Stimulated activated CD8-positive, alpha-beta memory T cell treated with anti-CD3 and anti-CD28 coated beads, Interleukin-7, amount 100 ng/mL, for 1 hour (primary cell): ENCODE measurements at places on chromosomes 7 and 10.

- no peak for DNase-seq
Observed at GRCh38 chr10:130739757-130740145, 571.8 kb downstream of the TCERG1L start.

- DNase-seq, result no peak
Observed at GRCh38 chr7:108824840-108825580, 255.3 kb downstream of the DNAJB9 start.

- DNase-seq, result no peak
Observed at GRCh38 chr10:44024356-44025116, 360.4 kb downstream of the CXCL12 start.

DNA sequence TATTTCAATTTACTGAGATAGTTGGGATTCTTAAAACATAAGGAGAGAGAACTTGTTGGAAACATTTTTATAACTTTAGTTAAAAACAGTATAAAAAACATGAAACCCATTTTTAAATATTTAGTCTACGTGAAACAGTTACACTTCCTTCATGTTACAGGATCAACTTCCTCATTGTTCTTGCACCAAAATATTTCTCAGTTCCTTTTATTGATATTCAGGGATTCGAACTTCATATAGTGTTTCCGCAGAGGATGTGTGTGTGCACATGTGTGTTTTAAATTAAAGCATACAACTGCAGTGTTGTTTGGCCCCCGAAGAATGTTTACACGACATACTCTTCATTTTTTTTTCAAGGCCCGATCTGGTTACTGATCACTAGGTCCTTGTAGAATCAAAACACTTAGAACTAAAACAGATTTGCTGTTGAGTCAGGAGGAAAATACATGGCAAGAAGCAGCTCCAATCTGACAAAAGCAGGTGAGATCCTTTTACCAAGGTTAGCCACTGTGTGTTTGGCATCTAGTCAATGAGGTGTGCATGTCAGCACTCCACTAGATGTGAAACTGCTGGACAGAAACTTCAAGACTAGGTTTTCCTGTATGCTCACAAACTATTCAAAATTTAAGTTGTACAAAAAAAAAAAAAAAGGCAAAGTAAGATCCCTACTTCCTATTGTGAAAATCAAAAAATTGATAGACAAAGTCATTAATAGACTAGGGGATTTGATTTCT lies 60.4 kb downstream of the INSYN2A start:
- DNase-seq, result no peak

- DNase-seq, result no peak
Observed at GRCh38 chr7:4132221-4132620, 549.9 kb upstream of the FOXK1 start.

DNA sequence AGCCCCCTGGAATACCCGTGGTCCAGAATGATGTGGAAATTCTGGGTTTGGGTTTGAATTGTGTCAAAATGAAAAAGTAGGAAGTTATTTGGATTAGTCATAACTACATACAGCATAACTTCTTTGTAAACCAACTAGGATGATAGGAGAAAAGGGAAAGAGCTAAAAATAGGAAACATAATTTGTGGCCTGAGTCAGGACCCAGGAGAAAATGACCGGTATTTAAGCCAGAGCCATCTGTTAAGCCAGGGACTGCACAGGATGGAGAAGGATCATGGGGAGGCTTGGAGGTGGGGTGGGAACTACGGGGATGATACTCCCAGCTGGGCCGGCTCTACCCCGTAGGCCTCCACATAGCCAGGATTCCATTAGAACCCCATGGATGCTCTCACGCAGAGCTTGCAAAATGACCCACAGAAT lies 98.6 kb downstream of the MYOF start:
- DNase-seq, result no peak

- no peak for DNase-seq
Observed at GRCh38 chr10:99917963-99918825, 91.6 kb downstream of the DNMBP start.

GRCh38 chr10:71766717-71767419 lies 6.5 kb downstream of the VSIR start:
- DNase-seq, result no peak

- no peak for DNase-seq
Observed at GRCh38 chr10:100653957-100654781, 91.2 kb upstream of the PAX2 start.
